Esophagus squamous epithelium (tissue), 5 donors: ENCODE measurements at places on chromosomes 7 and 10. TPM values are rescaled to one million over a fixed set of nuclear protein-coding genes. Genes with fewer than 3 reads are reported as not detected.

The SLC39A12 gene
- total RNA-seq, result not detected

The DPCD gene
- total RNA-seq, result 37.9 TPM

The GLI3 gene
- total RNA-seq, result 9.0 TPM

The AGMO gene
- total RNA-seq, result 0.53 TPM

The SORCS1 gene
- 0.88 TPM for total RNA-seq

The SYT15 gene
- 0.31 TPM for total RNA-seq

The HYAL4 gene
- total RNA-seq, result 3.0 TPM

The CALHM3 gene
- not detected for total RNA-seq

The NOS3 gene
- total RNA-seq, result 1.4 TPM

The TBX20 gene
- not detected for total RNA-seq

The CCL24 gene
- total RNA-seq, result 2.2 TPM

The GIMAP6 gene
- 3.1 TPM for total RNA-seq

The CDNF gene
- 1.1 TPM for total RNA-seq

The KIF20B gene
- 7.4 TPM for total RNA-seq

The KBTBD2 gene
- 36.4 TPM for total RNA-seq

The TMEM213 gene
- total RNA-seq, result not detected

The NPTX2 gene
- 2.7 TPM for total RNA-seq

The INMT gene
- 4.6 TPM for total RNA-seq

The ARMC3 gene
- total RNA-seq, result not detected

The GJD4 gene
- total RNA-seq, result not detected
